NAMALWA (cell line): ENCODE measurements at places on chromosomes 5 and 9.

- no peak for DNase-seq
Observed at GRCh38 chr9:111237447-111237846, 92.6 kb downstream of the OR2K2 start.

- peak; percentile 55 for DNase-seq
Observed at GRCh38 chr5:79200573-79201183, 35.3 kb upstream of the JMY start.

DNA sequence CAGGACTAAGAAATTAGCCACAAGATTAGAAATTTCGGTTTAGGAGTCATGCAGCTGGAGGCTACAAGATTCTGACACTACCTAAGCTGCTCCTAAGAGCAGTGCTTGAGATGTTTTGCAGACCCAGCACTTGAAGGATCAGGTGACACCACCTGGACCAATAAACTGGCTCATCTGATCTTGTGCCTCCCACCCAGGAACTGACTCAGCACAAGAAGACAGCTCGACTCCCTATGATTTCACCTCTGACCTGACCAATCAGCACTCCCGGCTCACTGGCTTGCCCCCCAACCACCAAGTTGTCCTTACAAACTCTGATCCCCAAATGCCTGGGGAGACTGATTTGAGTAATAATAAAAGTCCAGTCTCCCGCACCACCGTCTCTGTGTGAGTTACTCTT, 170.4 kb downstream of the TTC39B start:
- peak; percentile 27 for DNase-seq

- DNase-seq: no peak
Observed at GRCh38 chr5:128772356-128772755, 192.9 kb upstream of the SLC27A6 start.

DNA sequence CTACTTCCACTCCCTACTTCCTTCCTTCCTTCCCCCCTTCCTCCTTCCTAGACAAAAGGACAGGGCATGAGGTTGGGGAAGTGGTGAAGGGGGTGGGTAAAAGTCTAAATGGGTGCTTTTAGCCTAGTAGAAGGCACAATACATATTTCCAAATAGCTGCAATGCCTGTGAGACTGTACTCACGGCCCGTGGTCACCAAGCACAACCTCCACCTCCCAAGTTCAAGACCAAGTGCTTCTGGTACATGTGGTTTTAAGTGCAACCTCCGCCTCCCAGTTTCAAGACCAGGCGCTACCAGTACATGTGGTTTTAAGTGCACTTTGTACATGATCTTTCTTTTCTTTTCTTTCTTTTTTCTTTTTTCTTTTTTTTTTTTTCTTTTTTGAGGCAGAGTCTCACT, 14.5 kb upstream of the NTNG2 start:
- no peak for DNase-seq

GRCh38 chr9:2837915-2838314, 6.0 kb downstream of the PUM3 start:
- peak; percentile 42 for DNase-seq

DNA sequence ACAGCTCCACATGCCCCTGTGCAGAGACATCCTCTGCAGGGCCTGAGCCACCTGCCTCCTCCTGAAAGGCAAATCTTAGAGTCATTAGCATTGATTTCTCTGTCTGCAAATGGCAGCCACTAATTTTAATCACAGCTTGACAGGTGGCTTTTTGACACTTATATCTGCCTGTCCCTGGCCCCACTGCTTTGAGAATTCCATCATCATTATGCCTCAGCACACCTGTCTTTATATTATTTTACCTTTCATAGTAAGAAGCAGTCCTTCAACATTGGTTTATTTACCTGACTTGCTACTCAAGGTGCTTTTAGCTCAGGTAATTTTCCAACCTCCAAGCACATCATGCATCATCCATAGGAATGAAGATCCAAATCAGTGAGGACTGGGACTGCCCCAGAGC, 451.3 kb downstream of the MTRR start:
- DNase-seq: no peak

GRCh38 chr5:107578051-107578635, 92.6 kb downstream of the EFNA5 start:
- no peak for DNase-seq
